Sciatic nerve (tissue), 2 donors: ENCODE measurements at places on chromosomes 3 and 15.

- no peak for DNase-seq
Measured at GRCh38 chr3:30236011-30236410, 370.4 kb upstream of the TGFBR2 start.

DNA sequence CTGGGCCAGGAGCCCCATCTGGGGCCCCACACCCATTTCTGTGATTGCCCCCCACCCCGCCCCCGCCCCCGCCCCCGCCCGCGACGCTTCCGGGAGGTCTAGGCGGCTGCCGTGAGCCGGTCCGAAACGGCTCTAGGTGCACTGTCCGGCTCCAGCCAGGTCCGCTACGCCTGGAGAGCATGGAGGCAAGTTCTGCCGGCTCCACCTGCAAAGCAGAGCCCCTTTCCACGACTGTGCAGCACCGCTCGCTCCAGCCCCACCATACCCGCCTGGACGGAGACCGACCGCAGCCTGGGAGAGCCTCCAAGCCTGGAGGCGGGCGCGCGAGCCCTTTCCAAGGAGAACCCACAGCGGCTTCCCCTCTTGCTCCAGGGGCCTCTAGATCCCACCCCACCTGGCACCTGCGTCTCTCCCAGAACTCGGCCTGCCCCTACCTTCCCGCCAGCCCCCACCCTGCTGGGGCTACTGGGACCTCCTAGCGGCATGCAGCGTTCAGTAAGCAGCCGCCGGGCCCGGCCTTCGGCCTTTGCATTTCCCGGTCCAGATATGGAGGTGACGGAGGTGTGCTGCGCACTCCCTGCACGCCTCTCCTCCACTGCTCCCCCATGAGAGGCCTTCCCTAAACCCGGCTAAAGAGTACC, 66.2 kb downstream of the KLF13 start:
- DNase-seq = no peak

- no peak for DNase-seq
Measured at GRCh38 chr3:60313231-60313798, 937.9 kb downstream of the FHIT start.

GRCh38 chr3:151558661-151559060, 97.8 kb upstream of the IGSF10 start:
- DNase-seq = no peak

GRCh38 chr3:188157971-188158370, 4.0 kb downstream of the LPP start:
- no peak for DNase-seq

GRCh38 chr15:96553931-96554330, 223.4 kb downstream of the NR2F2 start:
- DNase-seq = no peak

GRCh38 chr3:193873426-193874201, 262.3 kb upstream of the HES1 start:
- DNase-seq = no peak

DNA sequence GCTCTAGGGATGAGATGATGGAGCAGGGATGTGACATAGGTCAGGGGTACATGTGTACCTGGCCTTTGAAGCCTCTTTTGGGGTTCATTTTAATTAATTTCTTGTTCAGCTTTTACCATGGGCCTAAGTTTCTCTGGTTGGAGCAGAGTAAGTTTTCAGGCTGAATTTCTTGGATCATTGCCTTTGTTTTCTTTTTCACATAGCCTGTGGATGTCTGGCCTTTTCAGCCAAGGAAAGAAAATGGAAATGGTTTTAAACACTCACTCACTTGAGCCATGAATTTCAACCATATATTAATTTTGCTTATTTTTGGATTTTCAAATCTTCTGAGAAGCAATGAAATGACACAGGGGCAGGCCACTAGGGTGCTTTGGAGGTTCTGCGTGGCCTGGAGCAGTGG, 30.2 kb downstream of the CACNA1D start:
- no peak for DNase-seq

DNA sequence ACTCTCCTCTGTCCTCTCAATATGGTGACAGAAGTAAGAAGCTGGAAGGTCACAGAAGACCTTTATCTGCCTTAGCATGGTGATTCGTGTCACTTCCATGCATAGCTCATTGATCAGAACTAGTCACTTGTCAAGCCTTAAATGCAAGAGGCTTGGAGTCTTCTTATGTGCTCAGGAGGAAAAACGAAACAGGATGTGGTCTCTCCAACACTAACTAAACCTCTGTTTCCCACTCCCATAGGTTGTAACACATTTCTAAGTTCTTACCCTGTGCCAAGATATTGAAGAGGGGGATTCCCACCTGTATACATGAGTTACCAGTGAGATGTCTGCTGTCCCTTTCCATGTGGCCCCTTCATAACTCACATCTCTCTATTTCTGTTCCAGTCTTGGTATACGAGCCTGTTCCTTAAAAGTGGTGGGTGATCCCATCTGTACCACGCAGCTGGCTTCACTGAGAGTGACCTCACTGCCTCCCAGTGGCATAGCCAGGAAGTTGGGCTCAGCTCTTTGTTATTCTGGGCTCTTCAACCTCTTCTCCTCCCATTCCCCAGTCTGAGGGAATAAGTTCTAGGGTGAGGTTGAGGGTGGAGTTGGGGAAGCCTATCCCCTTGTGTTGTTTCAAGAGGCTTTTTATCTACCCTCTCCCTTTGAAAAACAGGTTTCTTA, 203.2 kb upstream of the PPP2R3A start:
- DNase-seq = no peak

GRCh38 chr15:23616536-23616935, 31.1 kb downstream of the MAGEL2 start:
- no peak for DNase-seq

DNA sequence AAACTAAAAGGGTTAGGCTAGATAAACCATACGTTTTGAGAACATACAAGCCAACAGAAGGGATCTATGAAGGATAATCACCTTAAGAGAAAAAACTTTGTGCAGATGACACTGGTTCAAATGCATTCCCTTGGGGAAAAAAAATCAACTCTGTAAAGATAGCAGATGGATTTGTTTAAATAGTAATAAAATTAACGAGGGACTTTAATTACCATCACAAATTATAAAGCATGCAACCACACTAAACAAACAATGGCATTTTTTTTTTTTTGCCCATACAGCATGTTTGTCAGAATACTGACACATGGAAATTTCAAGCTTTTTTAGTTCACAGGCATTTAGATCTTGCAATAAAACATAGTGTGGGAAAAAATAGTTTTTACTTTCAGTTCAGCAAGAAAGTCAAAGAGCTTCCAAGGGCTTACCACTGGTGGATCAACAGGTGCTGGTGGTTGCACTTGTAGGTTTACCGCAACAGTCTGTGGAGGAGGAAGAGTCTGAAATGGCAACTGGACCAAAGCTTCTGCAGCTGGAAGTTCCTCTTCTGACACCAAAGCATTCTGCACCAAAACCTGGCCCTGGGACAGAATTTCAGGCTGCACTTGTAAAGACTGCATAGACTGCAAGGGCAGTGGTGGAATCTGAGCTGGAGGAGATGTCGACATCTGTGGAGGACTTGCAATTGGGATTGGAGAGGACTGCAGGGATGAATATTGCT, 53.1 kb downstream of the PHC3 start:
- no peak for DNase-seq

- DNase-seq = no peak
Measured at GRCh38 chr3:146813496-146813895, 208.3 kb upstream of the PLSCR5 start.

GRCh38 chr3:186386883-186387560, 25.0 kb upstream of the DGKG start:
- no peak for DNase-seq

DNA sequence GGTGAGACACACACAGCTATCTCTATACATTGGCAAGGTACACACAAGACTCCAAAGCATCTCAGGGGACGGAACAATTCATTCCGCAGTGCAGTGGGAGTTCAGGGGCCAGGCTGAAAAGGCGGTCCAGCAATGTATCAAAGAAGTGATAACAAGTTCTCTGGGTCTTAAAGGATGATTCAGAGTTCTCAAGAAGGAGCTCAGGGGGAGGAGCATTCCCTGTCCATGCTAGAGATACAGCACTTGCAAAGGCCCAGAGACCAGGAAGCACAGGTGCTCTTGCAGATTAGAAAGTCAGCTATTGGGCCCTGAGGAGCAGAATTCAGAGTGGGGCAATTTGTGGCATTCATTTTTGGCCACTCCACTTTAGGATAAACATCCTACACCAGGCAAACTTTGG, 34.9 kb downstream of the MECOM start:
- no peak for DNase-seq

DNA sequence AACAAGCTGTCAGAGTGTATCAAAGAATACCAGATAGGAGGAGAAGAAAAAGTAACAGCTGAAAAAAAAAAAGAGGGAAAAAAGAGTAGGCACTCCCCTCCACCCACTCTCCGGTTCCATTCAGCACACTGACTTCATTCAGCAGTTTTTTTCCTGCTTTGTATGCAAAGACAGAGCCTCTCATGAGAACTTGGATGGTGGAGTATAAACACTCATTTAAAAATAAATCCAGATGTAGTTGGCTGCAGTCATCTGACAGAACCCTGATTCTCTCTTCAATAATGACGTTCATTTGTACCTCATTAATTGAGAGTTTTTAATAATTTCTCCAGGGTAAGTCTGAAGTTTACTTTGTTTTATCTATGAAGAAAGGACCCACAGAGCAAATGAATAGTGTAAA, 81.0 kb downstream of the TMEM108 start:
- no peak for DNase-seq

- DNase-seq = no peak
Measured at GRCh38 chr3:51966922-51967383, 301 bp downstream of the PCBP4 start.

- no peak for DNase-seq
Measured at GRCh38 chr15:62770111-62770660, 272.4 kb upstream of the TPM1 start.

- no peak for DNase-seq
Measured at GRCh38 chr15:69434238-69434637, 18.4 kb upstream of the RPLP1 start.

- DNase-seq = no peak
Measured at GRCh38 chr3:126087552-126088175, 3.7 kb upstream of the SLC41A3 start.

DNA sequence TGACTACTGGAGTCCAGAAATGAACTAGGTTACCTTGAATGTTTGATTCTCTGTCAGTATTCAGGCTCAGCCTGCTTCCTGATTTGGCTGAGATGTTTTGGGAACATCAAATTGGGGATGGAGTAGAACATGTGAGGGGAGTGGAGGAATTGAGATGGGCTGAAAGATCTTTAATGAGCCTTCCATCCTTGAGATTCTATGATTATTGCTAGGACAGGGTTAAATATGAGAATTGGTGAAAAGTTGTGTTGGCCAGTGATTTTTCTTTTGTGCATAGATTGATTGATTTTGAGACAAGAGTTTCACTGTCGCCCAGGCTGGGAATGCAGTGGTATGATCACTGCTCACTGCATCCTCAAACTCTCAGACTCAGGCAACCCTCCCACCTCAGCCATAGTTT, 32.4 kb downstream of the IQGAP1 start:
- DNase-seq = no peak

- no peak for DNase-seq
Measured at GRCh38 chr3:127209155-127209839, 16.4 kb downstream of the PRR23E start.

DNA sequence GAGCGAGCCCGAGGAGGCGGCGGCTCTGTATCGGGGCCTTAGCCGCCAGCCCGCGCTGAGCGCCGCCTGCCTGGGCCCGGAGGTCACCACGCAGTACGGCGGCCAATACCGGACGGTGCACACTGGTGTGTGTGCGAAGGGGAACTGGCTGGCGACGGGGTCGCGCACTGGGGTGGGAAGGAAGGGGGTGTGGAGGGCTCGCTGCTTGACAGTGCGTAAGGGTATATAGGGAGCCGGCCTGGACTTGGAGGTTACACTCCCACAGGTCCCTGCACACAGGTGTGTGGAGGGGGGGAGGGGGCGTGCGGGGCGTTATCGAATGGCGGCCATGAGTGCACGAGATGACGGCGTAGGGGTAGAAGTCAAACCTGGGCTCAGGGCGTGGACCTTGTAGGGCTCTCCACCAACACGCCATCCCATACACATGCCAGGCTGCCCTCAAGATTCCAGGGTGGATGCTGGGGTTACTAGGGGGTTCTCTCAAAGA, 389 bp downstream of the APEH start:
- DNase-seq = no peak

GRCh38 chr3:126155819-126156218, 24.6 kb downstream of the ALDH1L1 start:
- no peak for DNase-seq

DNA sequence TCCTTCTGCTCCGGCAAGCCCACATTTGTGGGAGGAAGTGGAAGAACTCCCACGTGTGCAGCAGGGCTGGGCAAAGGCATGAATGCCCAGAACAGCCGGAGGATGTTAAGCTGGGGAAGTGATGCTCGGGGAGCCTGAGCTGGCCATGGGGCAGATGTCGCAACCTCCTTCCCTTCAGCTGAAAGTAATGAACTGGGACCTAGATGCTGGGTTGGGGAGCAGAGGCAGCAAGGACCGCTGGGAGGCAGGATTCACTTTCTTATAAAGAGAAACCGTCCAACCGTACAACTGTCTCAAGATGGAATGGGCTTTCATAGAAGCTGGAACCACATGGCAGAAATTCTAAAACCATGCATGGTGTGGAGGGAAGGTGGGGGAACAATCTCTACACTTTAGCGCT, 290.9 kb downstream of the OCA2 start:
- DNase-seq = no peak

DNA sequence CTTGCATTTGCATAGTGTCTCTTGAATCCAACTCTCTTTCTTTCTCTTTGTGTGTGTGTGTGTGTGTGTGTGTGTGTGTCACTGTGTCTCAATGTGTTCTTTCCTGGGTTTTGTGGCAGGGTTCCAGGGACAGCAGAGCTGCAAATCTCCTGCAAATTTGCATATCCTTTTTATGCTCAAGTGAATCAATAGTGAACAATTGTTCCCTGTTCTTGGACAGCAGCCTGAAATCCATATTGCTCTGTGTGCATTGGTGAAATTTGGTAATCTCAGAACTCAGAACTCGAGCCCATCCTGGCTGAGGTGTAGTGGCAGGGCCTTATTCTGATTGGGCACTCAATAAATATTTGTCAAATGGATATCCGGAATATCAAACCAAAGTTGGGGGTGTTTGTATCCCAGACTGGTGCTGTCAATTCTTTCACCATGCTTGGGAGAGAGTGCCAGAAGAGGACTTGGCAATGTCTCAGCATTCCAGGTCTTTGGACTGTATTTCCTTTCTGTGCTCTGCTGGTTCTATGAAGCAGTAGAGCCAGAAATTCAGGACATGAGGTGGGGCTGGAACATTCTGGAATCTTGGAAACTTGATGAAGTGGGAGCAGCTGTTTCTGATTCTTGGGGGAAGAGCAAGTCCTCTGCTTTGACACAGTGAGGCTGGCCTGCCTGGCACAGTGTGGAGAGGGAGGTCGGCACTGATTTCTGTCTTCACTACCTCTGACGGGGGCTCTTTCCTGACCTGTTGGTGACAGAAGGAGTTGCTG, 380.6 kb upstream of the C2CD4B start:
- DNase-seq = no peak
